ENCODE measurements at places on chromosomes 13 and 19.

DNA sequence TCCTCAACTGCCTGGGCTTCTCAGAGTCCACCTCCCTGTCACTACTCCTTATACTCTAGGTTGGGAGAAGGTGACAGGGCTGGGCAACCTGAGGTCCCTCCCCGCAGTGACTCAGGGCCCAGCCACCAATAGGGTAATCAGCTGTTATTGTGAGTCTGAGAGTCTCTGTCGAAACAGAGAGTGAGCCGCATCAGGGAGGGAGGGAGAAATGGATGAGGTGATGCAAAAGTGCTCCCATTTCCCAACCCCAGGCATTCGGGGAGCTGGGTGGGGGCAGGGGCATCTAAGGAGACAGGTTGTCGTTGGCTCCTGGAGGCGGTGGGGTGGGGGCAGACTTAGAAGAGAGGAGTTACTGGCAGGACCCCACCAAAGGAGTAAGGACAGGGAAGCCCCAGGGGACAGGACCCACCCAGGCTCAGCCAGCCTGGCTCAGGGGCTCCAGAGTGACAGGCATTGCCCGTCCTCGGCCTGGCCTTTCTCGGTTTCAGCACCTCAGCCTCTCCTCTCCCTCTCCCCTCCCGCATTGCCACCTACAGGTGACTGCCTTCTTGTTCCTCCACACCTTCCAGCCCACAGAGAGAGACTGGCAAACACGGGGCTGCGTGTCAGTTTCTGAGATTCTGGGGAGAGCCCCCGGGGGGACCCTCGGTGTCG lies at the start of gene DMKN:
DMKN (minus strand) TSS at position 22 of the 654 bp plus-strand sequence. CDS start 174 bp downstream, outside the sequence.
- DNase-seq = no peak

DNA sequence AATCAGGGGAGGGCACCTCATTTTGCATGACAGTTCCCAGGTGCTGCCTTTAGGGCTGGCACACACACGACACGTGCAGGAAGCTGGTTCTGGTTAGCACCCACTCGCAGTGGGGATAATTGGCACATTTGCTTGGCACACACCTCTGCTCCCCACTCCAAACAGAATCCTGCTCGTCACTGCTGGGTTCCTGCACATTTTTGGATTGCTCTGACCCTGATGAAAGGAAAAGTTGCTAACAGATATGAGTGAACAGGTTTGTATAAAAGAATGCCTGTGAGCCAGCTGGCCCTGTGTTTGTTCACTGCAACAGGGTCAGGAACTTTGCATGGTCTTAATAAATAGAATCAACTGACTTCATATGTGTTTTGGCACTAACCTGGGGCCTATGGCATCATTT lies 1500.4 kb downstream of the EFNB2 start:
- DNase-seq = no peak

DNA sequence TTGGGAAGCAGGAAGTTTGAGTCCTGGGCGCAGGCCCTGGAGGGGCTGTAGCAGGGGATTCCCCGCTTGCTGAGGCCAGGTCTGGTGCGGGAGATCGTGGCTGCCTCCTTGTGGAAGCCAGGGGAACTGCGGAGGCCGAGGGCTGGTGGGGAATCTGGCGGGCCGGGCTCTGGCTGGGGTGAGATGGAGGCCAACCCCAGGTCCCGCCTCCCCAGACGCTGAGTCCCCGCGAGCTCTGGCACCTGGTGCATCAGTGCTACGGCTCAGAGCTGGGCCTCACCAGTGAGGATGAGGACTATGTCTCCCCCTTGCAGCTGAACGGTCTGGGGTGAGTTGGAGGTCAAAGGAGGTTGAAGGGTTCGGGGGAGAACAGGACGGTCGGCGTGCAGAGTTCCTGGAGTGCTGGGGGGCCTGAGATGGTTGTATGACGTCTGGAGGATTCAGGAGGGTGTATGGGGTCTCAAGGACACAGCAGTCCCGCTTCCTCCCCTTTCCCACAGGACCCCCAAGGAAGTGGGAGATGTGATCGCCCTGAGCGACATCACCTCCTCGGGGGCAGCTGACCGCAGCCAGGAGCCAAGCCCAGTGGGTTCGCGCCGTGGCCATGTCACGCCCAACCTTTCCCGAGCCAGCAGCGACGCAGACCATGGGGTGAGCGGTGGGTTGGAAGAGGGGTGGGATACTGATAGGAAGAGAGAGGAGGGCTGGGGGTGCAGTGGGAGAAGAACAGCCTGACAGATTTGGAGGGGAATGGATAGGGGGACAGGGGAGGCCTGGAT lies 13.1 kb downstream of the GRAMD1A start:
- DNase-seq = peak; percentile 36

- no peak for DNase-seq
These were observed 14.8 kb downstream of the DDX39A start for GRCh38 chr19:14404312-14404711.

DNA sequence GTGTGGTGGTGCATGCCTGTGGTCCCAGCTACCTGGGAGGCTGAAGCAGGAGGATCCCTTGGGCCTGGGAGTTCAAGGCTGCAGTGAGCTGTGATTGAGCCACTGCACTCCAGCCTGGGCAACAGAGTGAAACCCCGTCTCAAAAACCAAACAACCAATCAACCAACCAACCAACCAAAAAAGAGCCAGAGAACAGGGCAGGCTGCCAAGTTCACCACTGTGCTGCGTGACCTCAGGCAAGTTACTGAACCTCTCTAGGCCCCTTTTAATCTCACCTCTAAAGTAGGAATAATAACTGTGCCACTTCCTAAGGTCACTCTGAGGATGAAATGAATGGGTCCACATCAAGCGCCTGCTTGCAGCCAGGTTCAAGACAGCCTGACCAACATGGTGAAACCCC lies 16.9 kb downstream of the TJP3 start:
- no peak for DNase-seq

- no peak for DNase-seq
These were observed 82.7 kb downstream of the FOXO1 start for GRCh38 chr13:40583738-40584137.

- DNase-seq = peak; percentile 57
These were observed 9.8 kb downstream of the PARP4 start for GRCh38 chr13:24502533-24503378.

DNA sequence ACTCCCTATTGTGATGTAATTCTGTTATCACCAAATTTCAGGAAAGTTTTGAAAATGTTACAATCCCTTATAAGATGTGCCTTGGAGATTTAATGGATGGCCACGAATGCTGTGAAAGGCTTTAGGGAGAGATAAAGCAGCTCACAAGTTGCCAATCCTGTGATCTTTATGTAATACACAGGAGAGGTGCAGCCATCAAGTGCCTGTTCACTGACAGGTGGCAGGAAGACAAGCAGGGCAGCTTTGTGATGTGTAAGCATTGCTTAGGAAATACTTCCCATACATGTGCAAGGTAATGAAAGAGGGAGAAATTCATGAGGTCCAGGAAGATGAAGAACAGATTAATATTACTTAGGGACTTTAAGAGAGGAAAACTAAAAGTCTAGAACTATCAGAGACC lies 628.8 kb downstream of the SLITRK6 start:
- DNase-seq = no peak

GRCh38 chr13:113820813-113821651 lies 42.8 kb downstream of the GAS6 start:
- DNase-seq = peak; percentile 97
